Uterus (tissue), 4 donors: ENCODE measurements at places on chromosomes 7 and 10. TPM values are rescaled to one million over a fixed set of nuclear protein-coding genes. Genes with fewer than 3 reads are reported as not detected.

Gene MEOX2
- total RNA-seq: 0.51 TPM

- DNase-seq: peak; percentile 29
Measured at GRCh38 chr10:12130237-12130872, 878 bp downstream of the SEC61A2 start.

DNA sequence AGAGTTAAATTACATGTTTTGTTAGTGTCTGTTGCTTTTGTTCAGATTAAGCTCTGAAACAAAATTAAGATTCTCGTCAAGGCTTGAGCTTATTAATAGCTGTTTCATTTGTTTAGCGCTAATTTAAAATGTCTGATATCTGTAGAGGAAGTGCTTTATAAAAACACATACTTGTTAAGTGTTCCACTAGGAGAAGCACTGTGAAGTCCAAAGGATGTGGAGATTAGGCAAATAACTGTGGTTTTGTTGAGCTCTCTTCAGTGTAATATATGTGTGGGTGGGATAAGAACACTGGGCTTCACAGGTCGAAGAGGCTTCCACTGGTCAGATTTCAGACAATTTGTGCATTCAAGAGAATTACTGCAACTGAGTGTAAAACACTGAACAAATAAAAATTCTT is 242.0 kb downstream of the AUTS2 start:
- no peak for DNase-seq

- DNase-seq: no peak
Measured at GRCh38 chr10:35690534-35690933, 48.4 kb upstream of the FZD8 start.

Gene POLR3A
- total RNA-seq: 10.0 TPM

DNA sequence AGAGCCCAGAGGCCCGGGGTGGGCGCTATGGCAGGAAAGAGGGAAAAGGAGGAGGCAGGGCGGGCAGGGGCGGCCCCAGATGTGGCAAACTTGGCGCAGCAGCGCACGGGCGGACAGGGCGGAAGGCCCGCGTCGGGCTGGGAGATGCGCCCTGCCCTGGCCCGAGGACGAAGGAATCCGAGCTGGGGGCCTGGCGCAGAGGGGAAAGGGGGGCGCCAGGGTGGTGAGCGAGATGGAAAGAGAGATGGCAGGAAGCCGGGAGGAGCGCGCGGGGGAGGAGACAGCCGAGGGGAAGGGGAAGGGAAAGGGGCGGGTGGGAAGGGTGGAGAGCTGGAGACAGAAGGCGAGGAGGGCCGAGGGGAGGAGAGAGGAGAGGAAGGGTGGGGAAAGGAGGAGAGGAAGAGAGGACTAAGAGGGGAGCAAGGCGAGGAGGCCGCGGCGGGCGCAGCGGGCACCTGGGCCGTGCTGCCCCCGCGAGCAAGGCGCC is at the start of gene MARVELD1:
Gene MARVELD1, plus strand, starts transcription at position 392 of the 487 bp plus-strand sequence. CDS start 147 bp downstream, outside the sequence.
- peak; percentile 92 for DNase-seq

GRCh38 chr10:18786478-18786877 is 127.2 kb downstream of the ARL5B start:
- DNase-seq: no peak

DNA sequence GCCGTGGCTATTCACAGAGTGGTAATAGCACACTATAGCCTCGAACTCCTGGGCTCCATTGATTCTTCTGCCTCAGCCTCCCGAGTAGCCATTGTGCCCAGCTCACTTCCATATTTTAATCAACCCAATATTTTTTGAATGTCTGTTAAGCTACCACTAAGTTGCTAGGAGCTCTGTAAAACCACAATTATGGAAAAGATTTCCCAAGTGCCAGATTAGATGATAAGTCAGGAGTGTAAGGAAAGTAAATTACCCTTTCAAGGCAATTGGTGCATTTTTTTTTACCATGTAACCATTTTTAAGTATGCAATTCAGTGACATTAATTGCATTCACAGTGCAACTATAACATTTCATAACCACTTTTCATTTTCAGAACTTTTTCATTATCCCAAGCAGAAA is 87.5 kb upstream of the GATAD1 start:
- DNase-seq: no peak

Gene NHLRC2
- 22.1 TPM for total RNA-seq

Gene AOAH
- 6.4 TPM for total RNA-seq

- DNase-seq: no peak
Measured at GRCh38 chr10:28858646-28859045, 181.3 kb downstream of the BAMBI start.
